ENCODE measurements at places on chromosomes 11 and 22.

- no peak for DNase-seq
Observed at GRCh38 chr11:100119176-100119575, 567.9 kb upstream of the ARHGAP42 start.

DNA sequence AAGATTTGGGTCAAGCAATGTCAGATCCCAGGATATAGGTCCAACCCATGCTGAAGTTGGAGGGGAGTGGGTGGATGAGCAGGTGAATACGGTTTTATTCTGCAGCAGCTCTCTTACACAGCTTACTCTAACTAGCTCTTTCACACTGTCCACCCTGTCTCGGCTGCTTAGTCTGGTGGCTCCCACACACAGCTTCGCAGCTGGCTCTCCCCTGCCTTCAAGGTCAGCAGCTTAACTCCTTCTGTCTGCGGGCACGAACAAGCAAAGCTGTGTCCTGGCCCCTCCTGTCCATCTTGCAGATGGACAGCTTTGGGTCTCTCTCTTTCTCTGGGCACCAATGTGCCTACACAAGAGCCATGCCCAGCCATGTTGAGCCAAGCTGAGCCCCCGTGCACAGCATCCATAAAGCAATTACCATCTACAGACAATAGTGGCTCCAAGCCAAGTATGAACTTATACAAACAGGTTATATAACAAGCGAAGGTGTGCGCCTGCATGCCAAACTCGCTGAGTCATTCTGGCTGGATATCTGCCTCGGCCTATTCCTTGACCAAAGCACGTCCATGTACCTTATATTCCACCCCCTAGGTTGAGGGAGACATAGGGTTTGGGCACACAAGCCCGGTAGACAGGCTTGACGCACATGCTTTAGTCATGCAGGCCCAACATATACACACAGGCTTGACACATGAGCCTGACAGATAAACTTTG lies 1307.8 kb upstream of the RAG2 start:
- DNase-seq: no peak

GRCh38 chr22:41524251-41524661 lies 20.0 kb downstream of the POLR3H start:
- DNase-seq: no peak

GRCh38 chr11:116657842-116658825 lies 114.7 kb downstream of the BUD13 start:
- DNase-seq: no peak

- DNase-seq: no peak
Observed at GRCh38 chr22:28249402-28249801, 330.3 kb upstream of the PITPNB start.

DNA sequence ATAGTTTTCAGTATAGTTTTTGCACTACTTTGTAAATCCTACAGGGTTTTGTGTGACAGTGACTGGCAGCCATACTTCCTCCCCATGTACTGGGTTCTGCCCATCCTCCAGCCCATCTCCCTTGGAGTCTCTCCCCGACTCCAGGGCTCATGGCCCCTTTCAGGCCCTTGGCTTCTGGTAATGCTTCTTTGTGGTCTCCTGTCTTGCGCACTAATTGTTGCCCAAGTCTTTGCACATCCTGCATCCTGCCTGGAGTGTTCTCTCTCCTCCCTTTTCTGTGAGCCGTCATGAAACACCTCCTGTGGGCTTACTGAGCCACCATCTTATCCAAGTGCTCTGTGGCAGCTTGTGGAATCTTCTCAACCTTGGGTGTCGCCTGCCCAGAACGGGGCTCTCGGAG lies 11.4 kb upstream of the KCNQ1OT1 start:
- no peak for DNase-seq

- DNase-seq: no peak
Observed at GRCh38 chr11:61917334-61918109, at the start of gene RAB3IL1. RAB3IL1 (minus strand) TSS chr11:61917566; CDS start chr11:61917367, 199 bp downstream.

DNA sequence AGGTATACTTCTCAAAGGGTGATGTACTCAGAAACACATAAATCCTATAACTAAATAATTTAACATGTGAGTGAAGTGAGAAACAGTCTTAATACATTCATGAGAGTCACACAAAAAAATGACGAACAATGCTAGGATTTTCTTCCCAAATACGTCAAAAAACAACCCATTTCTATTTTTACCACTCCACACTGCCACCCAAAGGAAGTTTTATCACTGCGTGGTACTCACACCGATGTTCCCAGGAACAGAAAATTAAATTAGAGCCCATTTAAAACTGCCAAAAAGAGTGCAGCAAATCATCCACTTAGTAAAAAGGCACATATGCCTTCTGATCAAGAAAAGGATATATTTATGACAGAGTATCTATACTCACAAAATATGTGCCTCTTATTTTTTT lies 710.9 kb upstream of the FAT3 start:
- no peak for DNase-seq

DNA sequence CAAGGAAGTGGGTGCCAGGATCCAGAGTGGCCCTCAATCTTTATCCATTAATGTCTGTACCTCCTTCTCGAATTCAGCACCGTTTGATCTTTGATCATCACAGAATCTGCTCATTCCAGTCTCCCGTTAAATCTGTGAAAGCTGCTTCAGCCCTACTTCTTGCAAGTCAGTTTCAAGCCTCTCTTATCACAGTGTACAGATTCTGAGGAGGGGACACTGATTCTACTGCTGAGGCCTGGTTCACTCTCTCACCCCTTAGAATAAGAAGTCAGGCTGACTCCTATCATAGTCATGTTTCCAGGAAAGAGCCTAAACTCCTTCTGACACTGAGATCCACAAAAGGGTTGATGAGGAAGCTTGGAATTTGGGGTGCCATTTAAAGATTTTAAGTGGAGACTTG lies 39.0 kb downstream of the MAML2 start:
- DNase-seq: no peak

- no peak for DNase-seq
Observed at GRCh38 chr11:81674211-81674610, 1059.5 kb downstream of the FAM181B start.

GRCh38 chr22:18931905-18932652 lies 4.0 kb downstream of the PRODH start:
- DNase-seq: no peak
